SW 1271 (cell line): ENCODE measurements at places on chromosomes 2 and 18.

- DNase-seq = no peak
Observed at GRCh38 chr2:223513771-223514455, 88.2 kb downstream of the SCG2 start.

GRCh38 chr2:115083225-115083624 lies 640.8 kb downstream of the DPP10 start:
- no peak for DNase-seq

DNA sequence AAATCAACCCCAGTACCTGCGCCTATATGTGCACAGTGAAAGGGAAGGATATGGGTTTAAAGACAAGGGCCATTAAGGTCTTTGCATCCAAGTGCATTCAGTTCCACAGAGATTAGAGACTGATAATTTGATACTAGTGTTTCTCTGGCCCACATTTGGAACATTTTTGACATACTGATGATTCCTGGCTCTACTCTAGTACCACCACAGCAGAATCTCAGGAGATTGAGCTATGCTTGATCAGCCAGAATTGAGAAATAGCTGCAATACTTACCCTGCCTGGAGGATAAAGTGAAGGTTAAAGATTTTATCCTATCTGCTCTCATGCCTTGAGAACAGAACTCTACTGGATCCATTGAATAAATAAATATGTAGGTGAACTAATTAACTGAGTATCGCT lies 1267.8 kb downstream of the SUCLG1 start:
- DNase-seq = no peak

DNA sequence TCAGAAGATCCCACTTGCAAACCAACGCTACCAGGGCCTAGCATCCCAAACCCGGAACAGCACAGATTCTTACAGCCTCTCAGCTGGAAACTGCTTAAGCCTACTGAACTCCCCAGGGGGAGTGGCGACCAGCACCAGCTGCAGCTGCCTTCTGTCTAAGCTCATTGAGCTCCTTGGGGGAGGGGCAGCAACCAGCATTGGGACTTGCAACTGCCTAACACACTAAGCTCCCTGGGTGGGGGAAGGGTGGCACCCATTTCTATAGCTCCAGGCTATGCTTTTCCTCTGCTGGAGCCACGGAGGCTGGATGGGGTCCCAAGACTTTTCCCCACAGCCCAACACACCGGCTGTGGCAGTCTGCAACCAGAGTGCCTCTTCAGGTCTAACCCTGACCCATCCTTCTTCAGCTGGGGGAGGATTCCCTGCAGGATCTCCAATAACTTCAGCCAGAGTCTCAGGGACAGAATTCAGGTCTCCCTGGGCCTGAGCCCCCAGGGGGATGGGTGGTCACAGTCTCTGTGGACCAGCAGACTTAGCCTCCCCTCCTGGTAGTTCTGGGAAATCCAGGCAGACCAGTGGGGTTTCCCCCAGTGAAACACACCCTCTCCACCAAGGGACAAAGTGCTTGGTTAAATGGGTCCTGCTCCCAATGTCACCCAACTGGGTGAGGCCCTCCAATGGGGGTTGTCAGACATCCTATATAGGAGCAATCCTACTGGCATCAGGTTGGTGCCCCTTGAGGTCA lies 45.9 kb upstream of the ITGA4 start:
- DNase-seq = no peak

DNA sequence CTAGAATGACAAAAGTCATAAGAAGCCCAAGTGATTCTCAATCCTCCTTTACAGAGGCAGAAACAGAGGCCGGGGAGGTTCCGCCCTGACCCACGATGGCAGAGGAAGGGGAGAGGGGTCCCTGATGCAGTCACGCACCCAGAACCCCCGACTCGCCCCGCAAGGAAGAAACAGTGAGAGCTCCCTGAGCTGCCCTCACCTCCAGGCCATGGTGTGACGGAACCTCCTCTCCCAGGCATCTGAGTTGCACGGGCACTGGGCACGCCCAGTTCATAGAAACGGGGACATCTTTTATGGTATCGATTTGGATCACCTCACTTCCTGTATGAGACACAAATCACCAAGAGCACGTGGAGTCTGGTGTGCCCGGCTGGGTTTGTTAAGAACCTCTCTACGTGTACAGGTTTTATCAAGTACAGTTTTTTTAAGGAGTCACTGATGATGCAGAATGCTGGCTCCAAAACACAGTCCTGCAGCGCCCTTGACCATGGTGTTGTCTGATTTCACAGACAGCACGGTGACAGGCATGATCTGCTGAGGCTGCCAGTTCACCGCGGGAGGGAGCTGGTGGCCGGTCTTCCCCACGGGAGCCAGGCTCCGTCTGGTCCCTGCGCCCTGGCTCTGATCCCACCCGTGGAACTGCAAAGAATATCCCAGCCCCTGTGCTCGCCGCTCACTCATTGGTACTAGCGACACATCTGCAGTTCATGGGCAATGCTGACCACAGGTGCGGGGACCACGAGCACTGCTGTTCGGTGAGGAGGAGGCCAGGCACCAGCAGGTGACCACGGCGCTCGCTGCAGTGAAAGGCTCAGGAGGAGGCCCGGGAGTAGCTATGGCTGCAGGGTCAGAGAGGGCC lies 35.6 kb downstream of the PXDN start:
- no peak for DNase-seq

DNA sequence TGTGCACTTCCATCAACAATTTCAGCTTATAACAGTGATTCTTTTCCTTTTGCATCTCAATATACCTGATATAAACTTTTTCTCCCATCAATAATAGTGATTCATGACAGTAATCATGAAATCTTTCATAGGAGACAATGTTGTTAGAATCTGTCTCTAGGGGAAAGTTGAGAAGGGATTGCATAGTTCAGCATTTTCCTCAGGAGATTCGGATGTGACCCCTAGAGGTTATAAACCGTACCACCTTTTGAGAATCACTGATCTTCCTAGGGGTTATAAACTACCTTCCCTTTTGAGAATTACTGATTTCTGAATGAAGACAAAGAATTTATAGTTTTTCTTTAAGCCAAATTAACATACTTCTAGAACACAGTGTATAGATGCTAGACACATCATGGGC lies 53.0 kb upstream of the GALNT3 start:
- DNase-seq = no peak

- DNase-seq = no peak
Observed at GRCh38 chr2:142562900-142563299, 314.6 kb upstream of the KYNU start.

DNA sequence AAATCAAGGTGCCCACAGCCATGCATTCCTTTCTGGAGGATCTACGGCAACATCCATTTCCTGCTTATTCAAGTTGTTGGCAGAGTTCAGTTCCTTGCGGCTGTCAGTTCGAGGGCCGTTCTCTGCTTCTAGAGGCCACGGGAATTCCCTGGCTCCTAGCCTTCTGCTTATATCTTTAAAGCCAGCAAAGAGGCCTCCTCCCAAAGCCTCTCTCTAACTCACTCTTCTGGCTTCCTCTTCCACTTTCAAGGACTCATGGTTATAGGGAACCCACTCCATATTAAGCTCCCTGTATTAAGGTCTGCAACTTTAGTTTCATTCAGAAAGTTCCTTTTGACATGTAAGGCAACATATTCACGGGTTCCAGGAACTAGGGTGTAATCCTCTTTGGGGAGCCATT lies 150.1 kb upstream of the RMP24 start:
- no peak for DNase-seq

DNA sequence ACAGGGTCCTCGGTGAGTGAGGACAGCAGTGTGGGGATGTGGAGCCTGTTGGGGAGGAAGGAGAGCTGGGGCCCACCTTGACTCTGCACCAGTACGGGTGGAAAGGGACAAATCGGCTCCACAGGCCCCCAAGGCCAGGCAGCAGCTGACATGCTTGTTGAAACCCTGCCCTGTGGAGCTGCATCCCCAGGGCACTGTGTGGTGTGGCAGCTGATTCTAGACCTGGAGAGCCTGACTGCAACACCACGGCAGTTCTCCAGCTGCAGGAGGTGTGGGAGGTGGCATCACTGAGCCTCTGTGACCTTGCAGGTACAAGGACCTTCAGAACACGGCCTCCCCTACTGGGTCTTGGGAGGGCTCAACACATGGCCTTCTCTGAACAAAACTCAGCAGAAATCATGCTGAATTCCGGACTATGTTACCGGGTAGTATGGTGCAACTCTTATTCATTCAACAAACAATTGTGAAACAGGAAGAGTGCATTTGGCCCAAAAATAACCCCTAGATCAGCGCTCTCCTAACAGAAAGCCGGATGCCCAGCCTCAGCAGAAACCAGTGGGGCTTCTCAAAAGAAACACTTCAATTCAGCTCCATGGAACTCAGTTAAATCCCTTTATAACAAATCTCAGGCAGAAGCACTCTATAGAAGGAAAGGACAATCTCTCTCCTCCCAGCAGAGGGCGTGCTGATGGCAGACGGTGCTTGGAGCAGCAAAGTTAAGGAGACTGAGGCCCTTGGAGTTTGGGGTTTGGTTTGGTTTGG lies 104.4 kb upstream of the SALL3 start:
- DNase-seq = peak; percentile 30

- DNase-seq = peak; percentile 18
Observed at GRCh38 chr2:185738679-185739472, at the start of gene FSIP2. Gene FSIP2 (plus strand): TSS chr2:185738804. CDS start chr2:185738895, 91 bp downstream.

DNA sequence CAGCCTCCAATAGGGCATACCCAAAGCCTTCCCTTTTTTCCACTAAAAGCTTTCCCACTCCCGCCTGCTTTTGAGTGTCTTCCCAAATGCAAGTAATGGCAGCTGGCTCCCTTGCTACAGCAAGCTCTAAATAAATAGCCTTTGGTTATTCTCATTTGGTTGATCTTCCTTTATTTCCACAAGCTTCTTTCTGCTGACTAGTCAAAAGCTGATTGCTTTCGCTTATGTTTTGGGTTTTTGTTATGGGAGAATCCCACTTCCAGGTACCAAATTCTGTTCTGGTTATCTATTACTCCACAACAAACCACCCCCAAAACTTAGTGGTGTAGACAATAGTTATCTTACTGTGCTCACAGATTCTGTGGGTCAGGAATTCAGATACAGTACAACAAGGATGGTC lies 22.3 kb downstream of the SP5 start:
- DNase-seq = no peak

DNA sequence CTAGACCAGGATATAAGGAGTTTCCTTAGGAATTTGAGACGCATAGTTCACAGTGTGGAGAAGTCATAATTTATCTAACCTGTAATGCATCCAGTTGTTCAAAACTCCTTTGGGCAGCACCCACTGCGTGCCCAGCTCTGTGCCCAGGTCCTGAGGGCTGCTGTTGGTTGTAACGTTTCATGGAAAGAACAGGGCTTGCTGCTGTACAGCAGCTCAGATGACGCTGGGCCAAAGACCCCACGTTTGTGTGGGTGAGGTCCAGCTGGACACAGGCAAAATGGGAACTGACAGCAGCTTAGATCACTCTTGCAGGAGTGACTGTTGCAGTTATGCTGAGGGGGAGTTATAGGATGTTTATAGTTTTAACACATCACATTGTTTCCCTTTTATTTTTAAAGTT lies 30.0 kb upstream of the HS6ST1 start:
- DNase-seq = no peak

DNA sequence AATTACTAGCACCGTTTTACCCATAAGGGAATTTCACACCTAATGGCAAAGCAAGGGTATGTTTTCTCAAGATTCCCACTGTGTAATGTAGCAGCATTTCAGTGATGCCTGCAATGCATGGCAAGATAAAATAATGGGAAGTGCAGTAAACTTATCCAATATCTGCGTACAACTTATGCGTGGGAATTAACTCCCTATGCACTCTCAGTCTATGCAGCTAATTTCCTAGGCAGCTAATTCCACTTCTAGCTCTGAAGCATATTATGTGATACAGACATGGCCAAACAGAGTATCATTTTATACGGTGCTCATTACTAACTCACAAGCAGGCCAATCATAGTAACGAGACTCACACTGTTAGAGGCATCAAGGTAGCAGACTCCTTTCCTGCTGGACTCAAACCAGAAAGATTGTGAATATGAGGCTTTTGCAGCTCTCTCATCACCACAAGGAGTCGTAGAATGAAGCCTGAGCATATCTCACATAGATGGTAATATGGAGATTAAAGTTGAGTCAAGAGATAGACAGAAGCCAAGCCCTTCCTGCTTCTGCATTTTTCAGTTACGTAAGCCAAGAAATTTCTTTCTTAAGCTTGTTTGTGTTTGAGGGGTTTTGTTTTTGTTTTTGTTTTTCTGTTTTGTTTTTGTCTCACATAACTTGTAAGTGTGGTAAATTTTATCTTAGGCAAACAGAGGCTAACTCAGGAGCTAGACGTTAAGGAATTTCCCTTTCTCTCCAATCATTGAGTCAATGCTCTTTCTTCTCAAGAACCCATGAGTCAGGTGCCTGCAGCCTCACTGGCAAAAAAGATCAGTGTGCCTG lies 34.8 kb upstream of the ITGAV start:
- no peak for DNase-seq

DNA sequence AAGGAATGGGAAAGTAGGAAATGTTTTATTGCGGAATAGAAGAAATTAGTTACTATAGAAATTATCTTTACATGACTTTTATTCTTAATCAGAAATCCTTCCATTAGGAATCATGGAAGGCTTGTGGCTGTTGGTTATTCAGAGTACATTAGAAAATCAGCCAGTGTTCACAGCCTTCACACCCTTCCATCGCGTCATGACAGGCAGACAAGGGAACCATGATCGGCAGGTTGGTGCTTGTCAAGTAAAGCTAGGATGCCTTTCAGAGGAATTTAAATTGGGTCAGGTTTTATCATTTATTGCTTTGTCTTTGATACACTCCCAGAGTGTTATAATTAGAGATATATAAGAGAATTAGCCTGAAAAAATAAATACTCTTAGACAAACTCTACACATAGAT lies 400.6 kb downstream of the THSD7B start:
- DNase-seq = no peak

GRCh38 chr2:85785871-85786270 lies 32.1 kb downstream of the ATOH8 start:
- DNase-seq = no peak

- no peak for DNase-seq
Observed at GRCh38 chr2:142944264-142944663, 66.8 kb downstream of the KYNU start.

- DNase-seq = no peak
Observed at GRCh38 chr18:56469582-56469981, 168.8 kb downstream of the TXNL1 start.

- DNase-seq = no peak
Observed at GRCh38 chr18:5955861-5956260, 60.5 kb upstream of the TMEM200C start.

DNA sequence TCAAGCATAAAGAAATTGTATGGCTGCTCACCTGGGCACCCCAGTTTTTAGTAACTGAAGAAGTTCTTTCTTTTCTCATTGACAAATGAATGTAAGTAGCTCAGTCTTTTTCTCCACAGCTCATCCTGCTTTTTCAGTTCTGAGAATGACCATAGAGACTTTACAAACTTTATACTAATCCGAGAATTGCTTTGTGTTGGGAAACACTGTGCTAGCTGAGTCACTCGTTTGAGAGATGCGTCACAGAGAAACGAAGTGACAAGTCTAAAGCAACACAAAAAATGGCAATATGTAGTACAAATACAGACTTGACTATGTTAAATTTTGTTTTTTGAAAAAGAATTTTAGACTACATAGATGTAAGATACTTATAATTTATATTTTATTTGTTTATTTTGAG lies 9.0 kb downstream of the LRRTM4 start:
- DNase-seq = no peak
